Omental fat pad (tissue), 4 donors: ENCODE measurements at places on chromosomes 11 and 22.

- DNase-seq, result no peak
These were observed 41.2 kb downstream of the IGLL5 start for GRCh38 chr22:22928666-22929380.

DNA sequence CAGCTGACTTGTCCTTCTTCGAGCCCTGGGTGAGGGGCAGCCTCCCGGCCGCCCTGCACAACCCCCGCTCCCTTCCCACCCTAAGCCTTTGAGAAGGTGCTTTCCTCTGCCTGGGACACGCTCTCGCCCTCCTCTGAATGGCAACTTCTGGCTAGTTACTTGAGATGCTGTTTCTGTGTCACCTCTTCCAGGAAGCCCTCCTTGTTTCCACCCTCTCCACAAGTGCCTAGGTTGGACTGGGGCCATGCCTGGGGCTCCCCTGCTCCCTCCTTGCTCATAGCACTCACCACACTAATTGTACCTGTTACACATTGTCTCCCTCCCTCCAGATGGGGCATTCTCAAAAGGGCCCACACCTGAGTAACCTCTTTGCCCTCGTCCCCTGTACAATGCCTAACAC is 72.2 kb downstream of the SCUBE1 start:
- no peak for DNase-seq

GRCh38 chr11:33211580-33211979 is 45.6 kb upstream of the HIPK3 start:
- no peak for DNase-seq

DNA sequence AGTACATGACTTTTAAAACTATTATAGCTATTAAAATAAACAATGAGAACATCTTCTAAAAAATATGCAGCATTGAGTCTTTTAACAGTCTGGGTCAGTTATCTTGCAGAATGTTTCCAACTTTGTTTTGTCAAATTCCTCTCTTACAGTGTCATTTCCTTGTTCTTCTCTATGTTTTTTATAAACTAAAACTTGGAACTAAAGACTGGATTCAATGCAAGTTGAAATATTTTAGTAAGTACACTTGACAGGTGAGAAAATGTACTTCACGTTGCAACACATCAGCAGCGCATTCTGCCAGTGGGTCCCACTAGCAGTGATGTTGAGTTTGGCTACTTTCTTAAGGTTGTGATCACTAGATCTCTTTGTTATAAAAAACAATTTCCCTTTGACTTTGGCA is 1407.6 kb upstream of the RAG2 start:
- DNase-seq, result no peak

- DNase-seq, result no peak
These were observed 5.6 kb downstream of the CSTPP1 start for GRCh38 chr11:46942172-46942571.

- DNase-seq, result no peak
These were observed 28.8 kb downstream of the TBC1D22A start for GRCh38 chr22:46791201-46791731.

DNA sequence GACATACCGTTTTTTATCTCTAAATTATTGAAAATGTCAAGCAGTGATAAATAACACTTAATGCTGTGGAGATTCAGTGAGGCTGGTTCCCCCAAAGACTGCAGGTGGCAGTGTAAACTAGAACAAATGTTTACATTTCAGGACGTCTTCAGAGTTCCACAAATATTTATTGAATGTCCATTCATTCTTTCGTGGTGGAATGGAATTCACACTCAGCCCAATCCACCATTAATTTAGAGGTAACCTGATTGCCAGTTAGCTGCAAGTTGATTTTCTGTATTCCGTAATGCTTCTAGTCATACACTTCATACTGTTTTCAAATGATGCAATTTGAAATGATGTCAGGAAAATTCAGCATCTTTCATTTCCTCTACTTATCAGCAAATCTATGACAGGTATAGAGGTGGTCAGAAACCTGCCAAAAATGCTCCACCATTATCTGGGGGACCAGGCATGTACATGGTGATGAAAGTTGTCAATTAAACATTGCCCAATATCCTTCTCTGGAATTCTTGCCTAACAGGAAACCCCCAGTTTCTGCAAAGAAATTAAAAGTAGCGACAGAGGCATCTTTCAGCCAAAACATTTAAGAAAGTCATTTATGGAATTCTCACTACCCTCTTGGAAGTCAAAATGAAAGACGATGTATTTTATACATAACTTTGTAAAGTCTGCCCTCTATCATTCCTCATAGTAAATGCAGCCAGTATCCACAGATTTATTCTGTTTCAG is 94.3 kb upstream of the BMAL1 start:
- no peak for DNase-seq

GRCh38 chr11:6650980-6651379 is 4.6 kb downstream of the DCHS1 start:
- no peak for DNase-seq

DNA sequence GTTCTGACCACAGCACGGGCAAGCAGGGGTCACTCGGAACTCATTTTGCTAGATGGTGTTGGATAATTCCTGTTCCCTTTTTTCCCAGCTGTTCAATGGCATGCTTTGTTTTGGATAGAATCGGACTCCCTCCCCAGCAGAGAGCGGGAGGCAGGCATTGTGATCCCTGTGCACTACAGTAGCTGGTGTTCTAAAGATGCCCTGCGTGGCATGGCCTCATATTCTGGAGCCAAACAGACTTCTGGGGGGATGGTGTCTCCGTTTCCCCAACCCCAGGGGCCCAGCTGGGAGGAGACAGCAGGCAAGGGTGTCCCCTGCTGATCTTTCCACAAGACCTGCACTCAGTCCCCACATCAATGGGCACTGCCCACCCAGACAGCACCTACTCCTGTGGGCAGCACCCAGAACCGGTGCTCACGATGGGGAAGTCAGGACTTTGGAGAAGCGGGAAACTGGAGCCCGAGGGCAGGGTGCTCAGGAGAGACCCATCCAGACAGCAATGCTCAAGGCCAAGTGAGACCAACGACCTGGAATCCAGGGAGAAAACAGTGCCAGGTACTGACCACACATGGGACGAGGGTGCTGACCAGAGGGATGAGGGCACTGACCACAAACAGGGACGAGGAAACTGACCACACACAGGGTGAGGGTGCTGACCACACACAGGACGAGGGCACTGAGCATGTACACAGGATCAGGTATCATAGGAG is 934.9 kb downstream of the BRD1 start:
- no peak for DNase-seq

- no peak for DNase-seq
These were observed 6.8 kb downstream of the LIF start for GRCh38 chr22:30239488-30240405.

- DNase-seq, result no peak
These were observed 4.4 kb downstream of the TMEM258 start for GRCh38 chr11:61787928-61788491.

DNA sequence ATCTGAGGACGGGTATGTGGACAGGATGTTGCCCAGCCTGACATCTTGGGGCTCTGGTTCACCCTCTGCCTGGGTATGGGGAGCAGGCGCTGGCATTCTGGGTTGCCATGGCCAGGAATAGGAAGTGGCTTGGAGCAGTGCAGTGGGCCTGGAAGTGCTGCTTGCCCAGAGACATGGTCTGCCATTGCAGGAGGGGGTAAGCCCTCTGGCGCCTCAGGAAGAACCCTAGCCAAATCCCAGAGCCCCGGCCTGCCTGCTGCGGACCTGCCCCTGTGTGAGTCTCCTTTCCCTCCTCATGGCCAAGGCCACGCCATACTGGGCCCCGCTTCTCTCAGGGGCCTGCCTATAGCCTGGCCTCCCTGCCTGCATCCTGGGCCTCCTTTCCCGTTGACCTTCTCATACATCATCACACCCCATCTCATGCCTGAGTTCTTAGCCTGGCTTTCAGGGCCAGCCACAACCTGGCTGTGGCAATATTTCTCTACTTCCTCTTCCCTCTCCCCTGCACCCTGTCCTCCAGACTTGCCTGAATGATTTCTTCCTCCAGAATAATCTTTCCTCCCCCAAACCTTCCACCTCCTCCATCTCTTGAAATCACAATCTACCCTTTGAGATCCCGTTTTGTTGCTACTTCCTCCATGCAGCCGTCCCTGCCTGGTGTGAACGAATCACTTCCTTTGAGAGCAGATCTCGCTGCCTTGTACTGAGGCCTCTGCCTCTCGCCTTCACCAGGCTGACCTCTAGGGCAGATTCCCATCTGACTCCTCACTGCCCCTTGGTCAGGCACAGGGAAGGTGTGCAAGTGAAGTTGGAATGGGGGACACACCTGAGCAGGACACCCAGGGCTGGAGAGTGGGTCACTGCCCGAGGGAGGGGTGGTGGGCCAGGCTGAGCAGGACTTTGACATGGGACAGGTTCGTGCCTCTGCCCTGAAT is 5.2 kb downstream of the CAPN5 start:
- peak; percentile 14 for DNase-seq

GRCh38 chr11:61023086-61023965 is 51.8 kb downstream of the CD6 start:
- DNase-seq, result no peak

GRCh38 chr11:21501245-21501644 is 691.6 kb upstream of the ANO5 start:
- no peak for DNase-seq

GRCh38 chr11:18721561-18722292 is 4.3 kb downstream of the IGSF22 start:
- DNase-seq, result no peak

DNA sequence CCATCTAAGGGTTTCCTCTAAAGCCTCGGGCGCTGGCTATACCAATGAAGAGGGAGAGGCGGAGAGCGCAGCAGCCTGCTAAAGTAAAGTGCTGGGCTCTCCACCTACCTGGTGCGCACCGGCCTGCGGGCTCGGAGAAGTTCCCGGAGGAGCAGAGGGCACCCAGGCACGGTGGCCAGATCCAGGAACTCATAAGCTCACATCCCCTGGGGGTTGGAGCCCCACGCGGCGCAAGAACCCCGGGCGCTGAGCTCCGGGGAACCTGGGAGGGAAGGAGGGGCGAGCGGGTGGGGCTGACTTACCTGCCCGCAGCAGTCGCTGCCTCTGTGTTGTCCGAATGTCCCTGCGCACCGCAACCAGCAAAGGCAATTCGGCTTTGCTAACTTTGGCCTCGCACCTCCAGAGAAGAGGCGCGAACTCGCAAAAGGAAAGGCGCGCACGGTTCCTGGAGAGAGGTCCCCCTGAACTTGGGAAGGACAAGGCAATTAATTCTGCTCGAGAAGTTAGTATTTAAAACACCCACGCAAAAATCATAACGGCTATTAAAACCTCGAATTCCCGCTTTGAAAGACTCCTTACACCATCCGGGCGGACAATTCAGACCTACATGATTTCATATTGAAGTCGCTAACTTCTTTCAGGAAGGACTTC is 127.6 kb upstream of the C11orf58 start:
- no peak for DNase-seq

GRCh38 chr22:25940479-25940878 is 198.5 kb downstream of the MYO18B start:
- no peak for DNase-seq

DNA sequence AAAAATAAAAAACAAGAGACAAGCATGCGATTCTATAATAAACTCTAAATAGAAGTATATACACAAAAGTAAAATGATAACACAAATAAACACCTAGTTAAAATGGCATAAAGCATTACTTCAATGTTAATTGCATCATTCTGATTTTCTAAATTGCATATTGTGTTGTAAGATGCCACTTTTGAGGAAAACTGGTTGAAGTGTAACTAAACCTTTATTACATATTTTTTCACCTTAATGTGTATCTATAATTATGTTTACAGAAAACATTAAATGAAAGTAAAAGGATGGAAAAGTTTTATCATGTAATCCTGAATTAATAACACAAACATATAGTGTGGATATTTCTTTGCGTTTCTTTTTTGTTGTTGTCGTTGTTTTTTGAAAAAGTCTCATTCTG is 45.4 kb upstream of the TOP3B start:
- no peak for DNase-seq

DNA sequence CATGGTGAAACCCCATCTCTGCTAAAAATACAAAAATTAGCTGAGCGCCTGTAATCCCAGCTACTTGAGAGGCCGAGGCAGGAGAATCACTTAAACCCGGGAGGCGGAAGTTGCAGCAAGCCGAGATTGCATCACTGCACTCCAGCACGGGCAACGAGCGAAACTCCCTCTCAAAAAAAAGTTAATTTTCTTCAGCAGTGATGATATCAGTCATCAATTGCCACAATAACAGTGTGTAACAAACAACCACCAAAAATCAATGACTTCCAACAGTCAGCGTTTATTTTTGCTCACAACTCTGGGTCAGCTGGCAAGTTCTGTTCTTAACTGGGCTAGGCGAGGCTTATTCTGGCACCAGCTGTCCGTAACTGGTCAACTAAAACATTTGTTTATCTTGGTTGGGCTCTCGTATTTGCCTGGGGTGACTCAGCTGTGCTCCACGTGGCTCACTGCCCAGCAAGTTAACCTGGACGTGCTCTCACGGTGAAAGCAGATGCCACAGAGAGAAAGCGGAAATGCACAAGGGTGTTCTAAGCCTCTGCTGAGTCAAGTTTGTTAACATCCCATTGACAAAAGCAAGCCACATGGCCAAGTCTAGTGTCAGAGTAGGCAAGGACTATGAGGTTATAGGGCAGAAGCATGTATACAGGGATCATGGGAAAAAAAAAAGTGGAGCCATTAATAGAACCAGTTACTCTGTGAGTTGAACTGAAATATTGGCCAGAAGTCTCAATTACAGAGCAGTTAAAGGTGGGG is 52.1 kb downstream of the LHFPL7 start:
- DNase-seq, result peak; percentile 33

- no peak for DNase-seq
These were observed 18.7 kb upstream of the JHY start for GRCh38 chr11:122863704-122864326.

DNA sequence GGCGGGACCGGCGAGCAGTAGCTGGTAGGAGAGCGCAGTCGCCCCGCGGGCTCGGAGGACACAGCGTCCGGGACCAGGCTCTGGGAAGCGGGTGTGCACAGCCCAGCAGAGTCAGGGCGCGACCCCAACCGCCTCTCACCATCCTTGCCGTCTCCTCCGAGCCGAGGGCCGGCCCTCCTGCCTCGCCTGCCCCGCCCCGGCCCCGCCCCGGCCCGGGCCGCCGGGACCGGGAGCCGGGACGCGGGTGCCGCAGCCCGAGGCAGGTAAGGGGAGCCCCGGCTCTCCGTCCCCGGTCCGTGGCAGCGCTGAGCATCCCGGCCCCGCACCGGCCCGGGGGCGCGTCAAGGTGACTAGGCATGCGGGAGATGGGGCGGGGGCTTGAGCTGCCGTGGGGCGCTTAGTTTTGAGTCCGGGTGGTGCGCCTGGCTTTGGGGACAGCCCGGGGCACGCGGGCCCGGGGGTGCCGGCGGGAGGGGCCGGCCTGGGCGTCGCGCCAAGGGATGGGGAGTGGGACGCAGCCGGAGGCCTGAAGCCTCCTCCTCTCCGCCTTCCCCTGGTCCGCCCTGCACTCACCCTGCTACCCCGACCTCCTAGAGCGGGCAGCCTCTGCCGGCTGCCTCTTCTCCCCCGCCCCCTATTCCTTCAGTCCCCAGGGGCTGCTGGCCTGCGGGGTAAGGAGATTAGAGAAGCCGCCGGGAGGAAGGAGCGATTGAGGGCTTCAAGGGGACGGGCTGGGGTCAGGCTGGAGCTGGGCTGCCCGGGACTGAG is at the start of gene ABCG4:
Gene ABCG4, plus strand, starts transcription at position 35 of the 768 bp plus-strand sequence. CDS start 914 bp downstream, outside the sequence.
- DNase-seq, result no peak

DNA sequence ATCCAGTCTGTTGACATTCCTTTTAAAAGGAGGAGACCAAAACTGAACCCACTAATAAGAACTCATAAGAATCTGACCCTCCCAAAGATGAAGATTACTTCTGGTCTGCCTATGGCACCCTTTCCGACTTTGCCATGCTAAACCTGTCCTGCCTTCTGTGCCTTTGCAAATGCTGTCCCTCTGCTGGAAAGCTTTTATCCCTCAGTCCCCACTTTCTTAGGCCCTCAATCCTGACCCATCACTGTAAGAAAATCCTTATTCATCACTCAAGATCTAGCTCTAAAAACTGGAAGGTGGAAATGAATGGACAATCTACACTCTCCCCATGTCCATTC is 10.4 kb downstream of the MPZL3 start:
- DNase-seq, result no peak
